CD4-positive, alpha-beta T cell treated with Interleukin-2 at 100 ng/mL for 4 hours (primary cell): ENCODE measurements at places on chromosomes 16 and 17.
A peak's percentile ranks its signal among the peaks of the same experiment; 100 is the strongest.

DNA sequence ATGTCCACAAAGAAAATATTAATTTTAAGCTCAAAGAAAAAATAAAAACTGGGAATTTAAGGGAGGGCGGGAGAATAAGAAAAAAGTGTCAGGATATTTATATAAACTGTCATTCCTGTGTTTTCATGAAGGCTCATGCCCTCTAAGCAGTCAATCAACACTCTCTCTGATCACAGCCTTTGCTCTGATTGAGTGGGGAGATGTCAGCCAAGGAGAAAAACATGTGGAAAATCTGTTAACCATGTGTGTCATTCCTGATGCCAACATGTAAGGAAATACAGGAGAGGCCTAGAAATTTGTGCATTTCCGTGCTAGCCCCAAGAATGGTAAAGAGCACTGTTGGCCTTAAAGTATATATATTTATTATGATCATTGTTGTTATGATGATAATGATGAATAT lies 137.9 kb upstream of the IRX5 start:
- DNase-seq: no peak

GRCh38 chr16:15701975-15702970 lies 52.2 kb downstream of the NDE1 start:
- no peak for DNase-seq

DNA sequence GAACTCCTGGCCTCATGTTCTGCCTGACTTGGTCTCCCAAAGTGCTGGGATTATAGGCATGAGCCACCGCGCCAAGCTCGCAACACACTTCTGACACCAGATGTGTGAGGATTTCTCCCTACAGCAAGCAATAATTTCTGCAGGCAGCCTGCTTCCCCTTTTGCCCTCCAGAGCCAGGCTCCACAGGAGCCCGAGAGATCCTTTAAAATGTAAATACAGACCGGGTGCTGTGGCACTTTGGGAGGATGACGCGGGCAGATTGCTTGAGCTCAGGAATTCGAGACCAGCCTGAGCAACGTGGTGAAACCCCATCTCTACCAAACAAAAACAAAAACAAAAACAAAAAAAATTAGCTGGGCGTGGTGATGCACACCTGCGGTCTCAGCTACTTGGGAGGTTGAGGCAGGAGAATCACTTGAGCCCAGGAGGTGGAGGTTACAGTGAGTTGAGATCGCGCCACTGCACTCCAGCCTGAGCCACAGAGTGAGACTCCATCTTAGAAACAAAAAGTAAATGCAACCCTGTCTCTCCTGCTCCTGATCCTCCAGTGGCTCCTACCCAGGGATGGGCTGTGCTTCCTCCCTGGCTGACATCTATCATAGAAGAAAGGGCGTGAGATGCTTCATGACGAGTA lies 14.7 kb downstream of the C16orf96 start:
- DNase-seq: no peak

DNA sequence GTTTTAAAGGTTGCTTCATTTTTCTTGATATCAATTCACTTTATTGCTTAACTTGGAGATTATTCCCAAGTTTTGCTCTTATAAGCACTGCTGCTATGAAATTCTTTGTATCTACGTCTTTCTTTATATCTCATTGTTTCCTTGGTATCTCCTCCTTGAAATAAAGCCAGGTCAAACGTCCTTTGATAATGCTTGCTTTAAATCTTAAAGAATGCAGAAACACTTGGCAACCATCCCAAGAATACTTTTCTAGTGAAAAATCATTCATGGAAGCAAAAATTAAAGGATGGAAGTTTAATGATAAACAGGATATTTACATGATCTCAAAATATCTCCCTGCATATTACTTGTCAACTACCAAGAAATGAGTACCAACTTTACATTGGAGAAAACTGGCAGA lies 175.2 kb downstream of the CPPED1 start:
- no peak for DNase-seq

DNA sequence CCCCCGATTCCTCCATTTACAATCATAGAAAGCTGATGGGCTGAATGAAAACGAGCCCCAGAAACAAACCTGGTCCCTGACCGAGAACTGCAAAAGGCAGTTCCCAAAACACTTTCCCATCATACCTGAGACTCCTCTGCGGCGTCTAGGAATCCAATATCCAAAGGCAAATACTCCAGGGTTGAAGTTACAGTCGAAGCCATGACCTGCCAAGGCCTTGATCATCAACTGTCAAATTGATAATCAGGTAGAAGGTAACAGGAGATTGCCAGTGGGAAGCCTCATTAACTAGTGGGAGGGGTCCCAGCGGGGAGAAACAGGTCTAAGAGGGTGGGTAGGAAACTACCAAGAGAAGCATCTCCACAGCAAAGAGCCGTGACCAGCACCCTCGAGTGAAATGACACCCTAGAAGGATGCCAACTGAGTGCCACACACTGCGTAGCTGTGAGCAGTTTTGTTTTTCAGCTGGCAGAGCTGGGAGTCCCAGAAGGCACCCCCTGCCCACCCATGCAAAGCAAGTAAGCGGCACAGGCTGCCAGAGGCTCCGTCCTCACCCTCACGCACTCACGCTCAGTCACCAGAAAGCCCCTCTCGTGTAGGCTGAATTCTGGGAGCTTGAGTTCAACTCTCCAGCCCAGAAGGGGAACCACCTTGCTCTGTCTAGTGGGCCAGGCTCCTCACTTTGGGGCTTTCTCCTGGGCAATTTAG lies 146.1 kb downstream of the GAS7 start:
- no peak for DNase-seq

DNA sequence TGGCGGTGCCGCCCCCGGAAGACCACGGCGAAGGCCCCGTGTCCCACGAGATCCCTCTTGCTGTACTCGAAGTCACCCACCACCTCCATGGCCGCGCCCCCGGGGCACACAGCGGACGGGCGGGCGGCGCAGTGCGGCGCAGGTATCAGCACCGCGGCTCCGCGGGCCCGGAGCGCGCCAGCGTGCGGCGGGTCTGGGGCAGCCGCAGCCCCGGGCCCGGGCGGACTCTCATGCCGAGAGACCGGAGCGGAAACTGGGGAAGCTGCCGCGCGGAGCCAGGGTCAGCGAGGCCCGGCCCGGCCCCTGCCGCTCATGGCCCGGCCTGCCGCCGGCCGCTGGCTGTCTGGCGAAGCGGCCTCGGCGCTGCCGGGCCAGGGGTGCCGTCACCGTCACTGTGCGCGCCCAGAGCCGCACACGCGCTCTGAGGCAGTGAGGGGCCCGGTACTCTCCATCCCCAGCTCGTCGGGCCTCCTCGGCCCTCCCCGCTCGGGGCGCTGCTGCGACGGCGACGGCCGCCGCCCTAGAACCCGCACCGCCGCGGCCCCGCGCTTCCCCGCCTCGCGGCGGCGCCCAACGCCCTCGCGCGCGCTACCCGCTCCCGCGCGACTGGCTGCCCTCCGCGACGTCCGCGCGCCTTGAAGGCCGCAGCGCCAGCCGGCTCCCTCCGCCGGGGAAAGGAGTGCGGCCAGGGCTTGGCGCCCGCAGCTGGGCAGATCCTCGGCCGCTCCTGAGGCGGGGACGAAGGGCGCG lies at the start of gene ULK2:
TSS of gene ULK2 (minus strand) at position 608 of the 750 bp plus-strand sequence. CDS start at position 89, 519 bp downstream.
- peak; percentile 52 for DNase-seq

- DNase-seq: peak; percentile 66
These were observed 43.5 kb downstream of the TBX21 start for GRCh38 chr17:47776330-47777197.

DNA sequence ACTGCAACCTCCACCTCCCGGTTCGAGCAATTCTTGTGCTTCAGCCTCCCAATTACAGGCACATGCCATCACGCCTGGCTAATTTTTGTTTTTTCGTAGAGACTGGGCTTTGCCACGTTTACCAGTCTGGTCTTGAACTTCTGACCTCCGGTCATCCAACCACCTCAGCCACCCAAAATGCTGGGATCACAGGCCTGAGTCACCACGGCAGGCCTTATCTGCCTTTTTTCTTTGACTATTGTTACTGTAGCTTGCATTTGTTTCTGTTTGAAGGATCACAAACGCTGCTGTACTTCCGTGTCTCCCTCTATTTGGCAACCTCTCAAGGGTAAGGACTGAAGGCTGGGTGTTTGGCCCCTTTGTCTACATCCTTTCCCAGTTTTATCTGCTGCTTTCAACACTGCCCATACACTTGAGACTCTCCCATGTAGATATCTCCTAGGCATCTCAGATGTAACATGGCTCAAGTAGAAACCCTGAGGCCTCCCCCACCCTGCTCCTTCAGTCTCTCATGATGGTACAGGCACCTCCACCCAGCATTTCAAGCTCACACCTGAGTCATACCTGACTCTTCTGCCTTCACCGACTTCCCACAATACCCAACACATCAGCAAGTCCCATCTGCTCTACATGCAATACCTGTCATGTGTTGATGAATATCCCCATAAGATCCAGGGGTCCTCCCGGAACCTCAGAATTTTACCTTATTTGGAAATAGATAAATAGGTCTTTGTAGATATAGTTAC lies 219.0 kb downstream of the CPPED1 start:
- DNase-seq: no peak

DNA sequence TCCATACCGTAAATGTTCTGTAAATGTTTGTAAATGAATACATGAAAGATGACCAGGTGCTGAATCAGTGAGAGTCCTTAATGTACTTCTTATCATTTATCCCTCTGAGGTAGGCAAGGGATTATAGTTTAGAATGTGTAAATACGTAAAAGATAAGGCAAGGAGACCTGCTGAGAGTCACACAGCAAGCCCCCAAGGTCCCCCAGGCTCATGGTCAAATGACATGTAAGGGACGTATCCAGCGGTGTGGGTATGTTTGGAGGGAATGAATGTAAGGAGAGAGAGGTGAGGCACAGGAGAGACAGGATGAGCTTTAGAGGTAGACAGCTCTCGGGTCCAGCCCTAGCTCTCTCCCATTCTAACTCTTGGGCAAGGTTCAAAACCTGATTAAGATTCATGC lies 341.8 kb downstream of the WWOX start:
- no peak for DNase-seq

GRCh38 chr16:87845213-87845612 lies 24.1 kb downstream of the SLC7A5 start:
- no peak for DNase-seq

DNA sequence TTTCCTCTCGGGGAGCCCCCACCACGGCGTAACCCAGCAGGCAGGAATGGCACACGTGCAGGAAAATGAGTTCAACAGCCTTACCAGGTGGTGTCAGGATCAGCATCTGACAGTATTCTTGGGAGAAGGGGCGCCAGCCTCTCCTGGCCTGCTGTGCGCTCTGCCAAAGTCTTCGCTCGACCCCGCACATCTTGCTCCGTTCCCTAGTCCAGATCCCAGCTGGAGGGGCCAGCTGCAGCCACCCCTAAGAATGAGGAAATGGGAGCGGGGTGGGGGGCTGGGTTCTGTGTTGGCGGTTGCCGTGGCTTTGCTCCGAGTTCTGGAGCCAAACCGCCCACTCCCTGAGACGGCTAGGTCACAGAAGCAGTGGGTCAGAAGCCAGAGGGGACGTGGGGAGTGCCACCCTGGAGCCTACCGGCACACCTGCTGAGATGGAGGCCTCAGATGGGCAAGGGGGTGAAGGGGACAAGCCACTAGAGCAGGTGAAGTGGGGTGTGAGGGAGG lies at the start of gene CHCT1:
TSS of gene CHCT1 (plus strand) at position 328 of the 504 bp plus-strand sequence. CDS start at position 432, 104 bp downstream.
- no peak for DNase-seq

DNA sequence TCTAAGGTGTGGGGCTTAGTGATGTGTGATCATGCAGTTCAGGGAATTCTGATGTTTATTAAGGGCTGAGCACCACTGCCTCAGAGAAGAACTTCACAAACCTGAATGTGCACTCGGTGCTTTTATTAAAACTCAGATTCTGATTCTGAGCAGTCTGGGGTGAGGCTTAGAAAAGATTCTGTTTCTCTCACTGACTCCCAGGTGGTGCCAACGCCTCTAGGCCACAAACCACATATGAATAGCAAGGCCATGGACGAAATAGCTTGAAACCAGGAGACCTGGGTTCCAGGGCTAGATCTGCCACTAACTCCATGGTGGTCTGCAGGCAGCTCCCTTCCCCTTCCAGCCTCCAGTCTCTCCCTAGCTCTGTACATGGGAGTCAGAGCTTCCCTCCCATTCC lies 169.1 kb downstream of the HS3ST3B1 start:
- no peak for DNase-seq

GRCh38 chr17:81898029-81898866 lies 3.8 kb upstream of the NPB start:
- DNase-seq: no peak

DNA sequence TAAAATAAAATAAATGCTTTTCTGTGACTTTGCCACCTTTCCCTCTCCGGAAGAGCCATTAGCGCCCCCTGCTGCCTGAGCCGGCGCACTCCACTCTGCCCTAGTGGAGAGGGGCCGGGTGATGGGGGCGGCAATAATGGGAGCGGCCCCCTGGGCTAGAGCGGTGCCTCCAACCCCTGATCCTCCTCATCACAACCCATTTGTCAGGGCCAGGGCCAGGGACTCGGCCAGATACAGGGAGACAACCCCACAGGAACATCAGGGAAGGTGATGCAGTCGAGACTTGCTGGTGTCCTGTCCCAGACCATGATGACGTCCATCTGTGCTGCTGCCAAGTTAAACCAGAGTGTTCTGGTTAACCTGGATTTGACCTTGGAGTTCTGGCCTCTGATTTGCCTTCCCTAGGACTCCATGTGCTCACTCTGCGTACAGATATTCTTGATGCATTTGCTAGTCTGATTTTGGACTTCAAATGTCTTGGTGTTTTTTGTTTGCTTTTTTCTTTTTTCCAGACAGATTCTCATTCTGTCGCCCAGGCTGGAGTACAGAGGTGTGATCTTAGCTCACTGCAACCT lies 46.1 kb upstream of the BPTF start:
- DNase-seq: peak; percentile 12

- no peak for DNase-seq
These were observed 709 bp upstream of the MRPL28 start for GRCh38 chr16:370979-371514.

DNA sequence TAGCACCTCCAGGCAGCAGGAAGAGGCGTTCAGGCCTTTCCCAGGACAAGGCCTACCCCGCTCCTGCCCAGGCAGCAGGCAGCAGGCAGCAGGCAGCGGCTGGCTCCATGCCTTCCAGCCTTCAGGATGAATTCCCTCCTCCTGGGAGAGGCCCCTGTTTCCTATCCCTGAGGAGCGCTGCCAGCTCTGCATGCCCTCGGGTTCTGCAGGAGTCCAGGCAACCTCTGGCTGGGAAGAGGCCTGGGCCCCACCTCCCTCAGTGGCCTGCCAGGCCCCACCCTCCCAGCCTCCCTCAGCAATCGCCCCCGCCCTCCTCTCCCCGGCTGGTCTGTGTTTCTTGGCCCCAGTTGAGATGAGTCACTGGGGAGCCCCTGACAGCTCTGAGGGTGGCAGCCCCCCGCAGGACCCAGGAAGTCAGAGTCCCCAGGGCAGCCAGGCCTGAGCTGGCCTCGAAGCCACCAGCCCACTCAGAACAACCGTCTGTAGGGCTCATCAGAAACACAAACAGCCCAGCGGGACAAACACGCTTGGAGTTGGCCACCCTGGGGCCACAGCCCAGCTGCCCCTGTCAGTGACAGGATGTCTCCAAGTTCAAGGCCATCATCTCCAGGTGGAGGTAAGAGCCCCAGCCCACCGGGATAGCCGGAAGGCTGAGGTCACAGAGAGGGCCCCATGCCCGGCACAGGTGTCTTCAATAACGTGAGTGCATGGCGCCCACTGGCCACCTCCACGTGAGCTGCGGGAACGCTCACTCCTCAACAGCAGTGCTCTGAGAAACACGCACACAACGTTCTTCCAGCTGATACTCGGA lies 39.5 kb upstream of the CIBAR2 start:
- no peak for DNase-seq
